Activated CD8-positive, alpha-beta memory T cell treated with anti-CD3 and anti-CD28 coated beads for 48 hours (primary cell): ENCODE measurements at places on chromosomes 3 and 15.
A peak's percentile ranks its signal among the peaks of the same experiment; 100 is the strongest.

GRCh38 chr3:4887177-4887576 is 92.1 kb upstream of the BHLHE40 start:
- DNase-seq: no peak

GRCh38 chr15:49435174-49435573 is 12.1 kb downstream of the FGF7 start:
- DNase-seq: no peak

- no peak for DNase-seq
These were observed at the start of gene UTS2B for GRCh38 chr3:191329654-191330529. Gene UTS2B, minus strand, starts transcription at chr3:191330526. Its CDS starts 48,337 bp downstream, at chr3:191282189.

GRCh38 chr3:165521131-165521871 is 315.9 kb downstream of the BCHE start:
- DNase-seq: no peak

DNA sequence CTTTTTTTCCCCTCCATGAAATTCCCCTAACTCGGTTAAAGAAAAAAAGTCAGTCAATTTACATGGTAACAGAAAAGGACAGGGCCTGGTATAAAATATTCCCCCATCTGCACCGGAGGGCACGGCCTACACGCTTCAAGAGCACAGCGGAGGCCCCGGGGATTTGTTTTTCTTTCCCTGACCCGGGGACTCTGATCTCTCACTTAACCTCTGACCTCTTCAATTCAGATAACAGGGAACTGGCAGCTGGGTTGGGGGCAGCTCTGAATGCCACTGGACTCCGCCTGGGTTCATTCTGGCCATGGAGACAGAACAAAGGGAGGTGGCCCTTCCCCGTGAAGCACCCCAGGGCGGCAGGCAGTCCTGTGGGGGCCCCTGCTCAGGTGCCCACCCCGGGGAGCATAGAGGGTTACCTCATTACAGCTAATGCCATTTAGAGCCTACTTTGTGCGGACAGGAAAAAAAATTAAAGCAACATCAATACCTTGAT is 257.5 kb downstream of the SHQ1 start:
- DNase-seq: no peak

DNA sequence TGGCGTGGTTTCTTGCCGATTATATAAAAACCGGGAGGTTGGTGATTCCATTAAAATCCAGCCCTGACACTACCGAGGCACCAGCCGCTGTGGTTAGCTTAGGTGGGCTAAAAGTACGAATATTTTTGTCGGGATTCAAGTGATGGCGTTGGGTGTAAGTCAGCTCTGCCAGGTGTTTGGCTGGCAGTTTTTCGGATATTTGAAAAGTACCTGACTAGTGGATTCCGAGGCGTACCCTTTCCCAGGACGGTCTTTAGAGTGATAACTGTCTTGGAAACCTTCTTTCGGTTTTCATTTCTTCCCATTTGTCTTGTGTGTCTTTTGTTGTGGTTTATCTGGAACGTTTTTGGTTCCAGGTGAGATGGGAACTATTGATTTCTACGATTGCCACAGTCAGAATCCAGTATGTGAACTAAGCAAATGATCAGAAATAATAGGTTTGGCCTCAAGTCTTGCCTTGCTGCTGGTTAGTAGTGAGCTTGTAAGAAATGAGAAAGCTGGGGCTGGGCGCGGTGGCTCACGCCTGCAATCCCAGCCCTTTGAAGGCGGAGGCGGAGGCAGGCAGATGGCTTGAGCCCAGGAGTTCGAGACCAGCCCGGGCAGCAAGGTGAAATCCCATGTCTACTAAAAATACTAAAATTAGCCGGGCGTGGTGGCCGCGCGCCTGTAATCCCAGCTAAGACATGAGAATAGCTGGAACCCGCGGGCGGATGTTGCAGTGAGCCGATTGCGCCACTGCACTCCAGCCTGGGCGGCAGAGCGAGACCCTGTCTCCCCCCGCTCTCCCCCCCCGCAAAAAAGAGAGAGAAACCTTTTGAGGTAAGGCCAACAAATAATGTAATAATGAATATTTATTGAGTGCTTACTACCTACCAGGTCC is 1.4 kb downstream of the FYTTD1 start:
- peak; percentile 17 for DNase-seq

- DNase-seq: no peak
These were observed 24.1 kb downstream of the DUOX2 start for GRCh38 chr15:45089712-45090373.

DNA sequence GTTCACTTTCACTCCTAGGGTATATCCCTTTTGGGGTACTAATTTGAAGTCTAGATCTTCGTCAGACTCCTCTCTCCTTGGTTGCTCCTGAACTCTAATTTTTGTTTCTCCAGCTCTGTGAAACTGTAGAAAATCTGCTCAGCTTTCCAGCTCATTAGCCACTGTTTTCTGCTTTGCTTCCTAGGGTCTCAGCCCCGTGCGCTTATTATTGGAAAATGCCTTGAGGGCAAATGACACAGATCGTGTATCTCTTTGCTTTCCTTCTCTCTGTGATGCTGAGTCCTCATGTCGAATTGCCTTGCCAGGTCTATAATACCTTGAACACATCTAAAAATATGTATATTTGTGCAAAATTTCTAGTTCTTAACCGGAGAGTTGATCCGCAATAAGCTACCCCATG is 731.1 kb downstream of the EDEM1 start:
- DNase-seq: no peak

DNA sequence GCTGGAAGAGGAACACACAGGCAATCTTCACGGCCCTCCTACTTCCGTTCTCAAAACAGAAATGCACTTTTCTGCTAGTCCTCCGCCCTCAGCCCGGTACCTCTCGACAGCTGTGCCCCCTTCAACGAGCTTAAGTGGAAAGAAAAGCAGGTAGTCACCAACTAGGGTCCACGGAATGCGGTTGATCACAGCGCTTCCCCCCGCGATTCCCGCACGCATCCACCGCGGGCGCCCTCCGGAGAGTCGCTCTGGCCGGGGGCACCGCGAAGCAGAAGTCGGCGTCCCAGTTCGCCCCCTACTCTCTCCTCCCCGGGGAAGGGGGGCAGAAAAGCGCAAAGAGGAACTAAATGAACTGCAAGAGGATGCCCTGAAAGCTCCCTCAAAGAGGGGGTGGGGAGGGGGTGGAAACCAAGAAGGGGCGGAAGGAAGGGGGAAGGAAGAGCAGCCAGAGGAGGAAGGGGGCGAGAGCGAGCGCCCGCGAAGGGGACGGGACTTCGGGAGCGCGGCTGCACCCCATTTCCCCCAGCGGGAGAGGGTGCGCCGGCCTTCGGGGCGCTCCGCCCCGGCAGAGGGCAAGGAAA is 738 bp downstream of the ACAP2 start:
- peak; percentile 25 for DNase-seq

GRCh38 chr3:50256978-50257890 is 11.7 kb upstream of the SEMA3B start:
- no peak for DNase-seq

DNA sequence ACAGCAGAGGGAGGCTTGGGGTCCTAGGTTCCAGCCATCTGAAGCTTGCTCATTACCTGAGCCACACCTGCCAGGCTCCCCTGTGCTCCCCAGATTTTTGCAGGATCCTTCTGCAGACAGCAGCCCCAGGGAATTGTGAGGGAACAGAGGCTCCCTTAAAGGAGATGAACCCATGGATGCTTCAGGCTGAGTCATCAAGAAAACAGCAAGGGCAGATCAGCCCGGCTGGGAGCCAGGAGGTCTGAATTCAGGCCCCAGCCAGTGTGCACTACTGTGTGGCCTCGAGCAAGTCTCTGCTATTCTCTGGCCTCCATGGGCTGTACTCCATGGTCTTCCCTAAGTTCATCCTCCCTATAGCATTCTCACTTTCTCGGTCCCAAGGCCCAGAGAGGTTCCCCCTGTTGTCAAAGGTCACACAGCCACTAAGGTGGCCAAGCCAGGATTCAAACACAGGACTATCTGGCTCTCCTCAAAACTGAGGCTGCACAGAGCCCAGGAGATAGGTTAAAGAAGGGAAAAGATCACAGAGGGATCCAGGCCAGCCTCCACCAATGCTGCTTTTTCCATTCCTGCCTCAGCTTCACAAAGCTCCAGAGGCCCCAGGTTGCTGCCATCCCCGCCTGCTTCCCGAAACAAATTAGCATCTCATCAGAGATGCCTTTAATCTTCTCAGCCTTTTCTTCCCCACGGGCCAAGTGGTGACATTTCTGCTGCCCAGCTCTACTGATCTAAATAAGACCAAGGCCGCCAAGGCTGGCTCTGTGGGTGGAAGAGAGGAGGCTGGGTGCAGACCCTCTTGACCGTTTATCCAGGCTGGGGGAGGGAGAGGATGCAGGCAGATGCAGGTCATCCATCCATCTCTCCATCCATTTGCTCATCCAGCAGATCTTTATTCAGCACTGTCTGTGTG is 21.2 kb upstream of the GRIP2 start:
- no peak for DNase-seq

- no peak for DNase-seq
These were observed 49.5 kb upstream of the FILIP1L start for GRCh38 chr3:100163787-100164186.
